Fibroblast of skin of left quadriceps (primary cell): ENCODE measurements at places on chromosomes 11 and 22.
A peak's percentile ranks its signal among the peaks of the same experiment; 100 is the strongest.

- no peak for DNase-seq
Measured at GRCh38 chr11:117519170-117519569, 191.5 kb downstream of the CEP164 start.

- no peak for DNase-seq
Measured at GRCh38 chr22:36182056-36182455, 19.6 kb downstream of the APOL4 start.

- DNase-seq, result no peak
Measured at GRCh38 chr11:106482917-106483785, 405.7 kb downstream of the AASDHPPT start.

DNA sequence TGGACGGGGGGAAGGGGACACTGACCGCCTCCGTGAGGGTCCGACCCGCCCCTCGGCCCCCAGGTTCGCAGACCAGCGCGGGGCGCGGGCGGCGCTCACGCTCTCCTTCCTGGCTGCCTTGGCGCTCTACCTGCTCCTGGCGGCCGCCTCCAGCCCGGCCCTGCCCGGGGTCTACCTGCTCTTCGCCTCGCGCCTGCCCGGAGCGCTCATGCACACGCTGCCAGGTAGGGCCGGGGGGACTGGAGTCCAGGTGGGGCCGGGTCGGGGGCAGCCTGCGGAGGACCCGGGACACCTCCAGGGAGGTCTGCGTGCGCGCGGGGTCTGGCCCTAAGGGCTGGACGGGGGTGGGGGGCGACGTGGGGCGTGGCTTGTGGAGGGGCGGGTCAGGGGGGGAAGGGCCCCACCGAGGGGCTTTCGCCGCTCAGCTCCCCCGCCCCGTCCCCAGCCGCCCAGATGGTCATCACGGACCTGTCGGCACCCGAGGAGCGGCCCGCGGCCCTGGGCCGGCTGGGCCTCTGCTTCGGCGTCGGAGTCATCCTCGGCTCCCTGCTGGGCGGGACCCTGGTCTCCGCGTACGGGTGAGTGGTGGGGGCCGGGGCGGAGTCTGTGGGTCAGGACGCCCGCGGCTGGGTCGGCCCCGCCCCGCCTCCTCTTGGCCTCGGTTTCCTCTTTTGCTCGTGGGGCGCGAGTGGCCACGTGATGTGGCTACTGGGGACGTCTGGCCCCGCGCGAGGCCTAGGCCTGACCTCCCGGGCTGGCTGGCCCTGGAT is 19.9 kb downstream of the PHLDA2 start:
- DNase-seq, result no peak

DNA sequence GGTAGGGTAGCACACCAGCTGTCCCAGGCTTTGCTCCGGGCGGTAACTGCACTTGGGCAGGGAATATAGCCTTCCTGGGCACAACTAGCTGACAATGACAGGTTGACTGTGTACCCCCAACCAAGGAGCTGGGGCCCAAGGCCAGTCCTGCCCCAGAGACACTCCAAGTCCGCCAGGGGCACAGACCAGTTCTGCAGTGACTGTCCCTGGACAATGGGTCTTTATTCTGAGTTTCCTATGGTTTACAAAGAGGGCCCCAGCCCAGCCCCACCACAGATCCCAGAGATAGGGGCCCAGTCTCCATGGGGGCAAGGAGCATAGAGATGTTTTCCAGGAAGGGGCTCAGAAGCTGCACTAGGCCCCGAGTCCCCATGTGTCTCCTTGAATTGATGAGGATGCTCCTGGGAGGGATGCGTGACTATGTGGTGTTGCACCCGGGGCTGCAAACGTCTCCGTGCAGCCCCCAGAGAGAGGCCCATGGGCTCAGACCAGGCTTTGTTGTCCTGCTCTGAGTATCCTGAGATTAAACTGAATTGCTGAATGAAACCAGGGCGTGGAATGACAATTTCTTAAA is 48.4 kb downstream of the CD6 start:
- DNase-seq, result no peak

DNA sequence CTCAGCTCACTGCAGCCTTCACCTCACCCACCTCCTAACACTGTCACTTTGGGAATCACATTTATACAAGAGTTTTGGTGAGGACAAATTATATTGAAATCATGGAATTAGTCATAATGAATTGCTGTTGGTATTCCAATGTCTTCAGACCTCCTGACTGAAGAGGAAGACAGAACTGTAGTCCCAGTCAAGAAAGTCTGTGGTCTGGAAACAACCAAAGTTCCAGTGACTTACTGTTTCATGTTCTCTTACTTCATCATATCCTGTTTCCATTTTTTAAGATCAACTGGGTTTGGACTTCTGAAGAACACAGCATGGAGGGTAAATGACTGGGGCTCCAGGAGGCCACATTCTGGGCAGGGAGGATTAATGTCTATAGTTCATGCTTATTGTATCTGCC is 43.0 kb upstream of the HIPK3 start:
- no peak for DNase-seq

GRCh38 chr11:113644605-113645004 is 61.5 kb downstream of the TMPRSS5 start:
- no peak for DNase-seq

- no peak for DNase-seq
Measured at GRCh38 chr11:19307498-19307897, 66.8 kb upstream of the E2F8 start.

DNA sequence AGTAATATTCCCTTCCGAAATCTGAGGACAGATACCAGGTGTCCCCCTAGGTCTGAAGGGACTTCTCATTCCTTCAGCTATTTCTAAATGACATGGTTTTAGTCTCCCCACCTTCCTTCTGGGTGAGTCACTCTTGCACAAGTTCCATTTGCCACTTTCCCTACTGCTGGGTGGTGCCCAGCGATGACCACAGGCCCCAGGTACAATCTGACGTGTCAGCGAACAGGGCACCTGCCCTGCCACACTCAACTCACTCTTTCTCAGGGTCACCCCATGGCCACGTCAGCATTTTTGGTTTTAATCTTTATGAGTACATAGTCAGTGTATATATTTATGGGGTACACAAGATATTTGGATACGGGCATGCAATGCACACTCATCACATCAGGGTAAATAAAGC is 17.2 kb downstream of the POU2AF1 start:
- no peak for DNase-seq

GRCh38 chr11:134524201-134524600 is 112.2 kb upstream of the B3GAT1 start:
- DNase-seq, result no peak

DNA sequence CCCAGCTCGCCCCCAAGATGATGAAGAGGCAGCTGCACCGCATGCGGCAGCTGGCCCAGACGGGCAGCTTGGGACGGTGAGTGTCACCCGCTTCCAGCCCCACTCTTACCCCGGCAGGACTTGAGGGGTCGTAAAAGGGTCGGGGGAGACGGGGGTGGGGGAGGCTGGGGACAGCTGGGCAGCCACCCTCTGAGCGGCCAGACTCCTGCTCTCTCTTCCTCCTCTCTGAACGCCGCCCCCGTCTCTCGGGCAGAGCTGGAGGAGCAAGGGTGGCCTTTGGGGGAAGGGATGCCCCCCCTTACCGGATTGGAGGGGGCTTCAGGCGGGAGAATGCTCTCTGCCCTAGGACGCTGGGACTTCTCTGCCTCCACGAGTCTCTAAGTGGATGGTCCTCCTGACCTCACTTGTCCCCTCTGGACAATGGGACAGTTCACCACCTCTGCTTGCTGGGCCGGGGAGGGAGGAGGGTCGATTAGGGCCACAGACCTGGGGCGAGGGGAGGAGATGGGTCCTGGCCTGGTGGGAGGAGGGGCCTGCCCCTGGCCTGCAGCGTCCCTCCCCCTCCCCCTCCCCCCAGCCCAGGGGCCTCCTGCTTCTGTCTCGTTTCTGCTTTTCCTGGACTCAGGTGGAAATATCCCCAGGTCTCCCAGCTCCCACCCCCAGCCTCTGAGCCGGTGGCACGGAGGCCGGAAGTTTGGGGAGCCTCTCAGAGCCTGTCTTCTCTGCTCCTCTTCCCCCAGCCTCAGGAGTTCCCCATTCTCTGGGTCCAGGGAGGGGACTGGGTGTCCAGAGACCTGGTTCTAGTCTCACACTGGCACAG is 512 bp downstream of the SH3BP1 start:
- no peak for DNase-seq

- DNase-seq, result no peak
Measured at GRCh38 chr11:2144544-2145248, 5.5 kb upstream of the IGF2 start.

DNA sequence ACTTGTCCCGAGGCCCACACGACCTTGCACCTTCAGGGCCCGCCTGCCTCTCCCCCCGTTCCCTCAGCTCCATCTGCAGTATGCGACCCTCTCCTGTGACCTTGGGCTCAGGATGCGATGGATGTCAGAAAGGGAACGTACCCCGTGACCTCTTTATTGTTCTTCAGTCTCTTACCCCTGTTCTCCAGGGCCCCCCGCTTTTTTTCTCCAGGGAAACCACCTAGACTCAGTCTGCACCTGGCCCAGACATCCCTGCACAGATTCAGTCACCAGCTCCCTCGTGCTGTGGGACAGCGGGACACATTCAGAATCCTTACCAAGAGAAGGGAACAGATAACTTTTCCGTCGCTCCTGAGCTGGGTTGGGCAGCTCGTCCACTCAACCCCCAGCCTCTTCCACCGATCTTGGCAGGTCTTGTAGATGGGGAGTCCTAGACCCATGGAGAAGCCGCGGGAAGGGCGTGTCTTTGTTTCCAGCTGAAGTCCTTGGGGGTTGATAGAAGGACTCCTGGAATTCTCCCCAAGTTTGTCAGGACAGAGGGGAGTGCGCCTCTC is 1.4 kb upstream of the PHOX2A start:
- DNase-seq, result no peak

- DNase-seq, result no peak
Measured at GRCh38 chr11:68692115-68692514, 7.8 kb downstream of the GAL start.

- peak; percentile 86 for DNase-seq
Measured at GRCh38 chr22:27842669-27843431, 41.3 kb upstream of the MN1 start.
